Smooth muscle cell of bladder (primary cell): ENCODE measurements at places on chromosomes 12 and 14. TPM values are rescaled to one million over a fixed set of nuclear protein-coding genes. Genes with fewer than 3 reads are reported as not detected.

GLTP gene
- total RNA-seq: 51.2 and 58.2 TPM in 2 replicates

CATSPERB gene
- total RNA-seq: not detected in 2 replicates

AQP5 gene
- 0.09 TPM in 1 of 2 replicates, not detected in the other for total RNA-seq

TDRD9 gene
- total RNA-seq: 0.37 and 0.57 TPM in 2 replicates

RND1 gene
- 0.14 and 0.55 TPM in 2 replicates for total RNA-seq

SYNDIG1L gene
- total RNA-seq: not detected in 2 replicates

ARMH4 gene
- 1.00 and 4.0 TPM in 2 replicates for total RNA-seq

CRY1 gene
- 8.6 and 10.8 TPM in 2 replicates for total RNA-seq

TAMALIN gene
- total RNA-seq: 6.5 and 8.3 TPM in 2 replicates

KCNJ8 gene
- 10.8 and 19.8 TPM in 2 replicates for total RNA-seq
